Endothelial cell (in vitro differentiated cells): ENCODE measurements at places on chromosomes 3 and 15. TPM values are rescaled to one million over a fixed set of nuclear protein-coding genes. Genes with fewer than 3 reads are reported as not detected.

Gene GOLGA6B
- not detected for total RNA-seq

- no peaks in the 10 kb centered on the region for H3K36me3 ChIP-seq
- H3K4me3 ChIP-seq, result no peak overlapping the region
- no peaks in the 10 kb centered on the region for H3K27me3 ChIP-seq
Observed at GRCh38 chr15:72063186-72063585, 54.8 kb downstream of the MYO9A start.

DNA sequence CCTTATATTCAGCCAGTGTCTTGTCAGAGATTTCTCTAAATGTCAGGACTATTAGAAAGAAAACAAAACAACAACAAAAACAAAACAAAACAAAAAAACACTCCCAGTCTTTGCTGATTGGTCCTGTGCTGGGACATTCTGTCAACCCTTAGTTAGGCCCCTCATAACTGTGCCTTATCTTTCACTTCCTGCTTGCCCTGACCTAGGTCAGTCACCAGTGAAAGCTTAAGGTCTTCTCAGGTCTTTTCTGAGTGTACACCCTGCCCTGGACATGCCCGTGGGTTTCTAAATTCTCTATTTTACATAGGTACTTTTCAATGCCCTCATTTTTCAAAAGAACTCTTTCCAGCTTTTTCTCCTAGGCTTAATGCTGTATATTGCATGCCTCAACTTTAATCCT lies 454.1 kb downstream of the GRM7 start:
- peaks cover 2% of the 10 kb centered on the region for H3K27me3 ChIP-seq
- H3K27ac ChIP-seq, result no peak overlapping the region
- no peak overlapping the region for H3K4me3 ChIP-seq
- no peaks in the 10 kb centered on the region for H3K36me3 ChIP-seq
- DNase-seq, result no peak

GRCh38 chr3:42143440-42143839 lies 52.3 kb downstream of the TRAK1 start:
- peaks cover 3% of the 10 kb centered on the region for H3K27me3 ChIP-seq
- no peaks in the 10 kb centered on the region for H3K4me1 ChIP-seq
- DNase-seq, result no peak
- no peak overlapping the region for H3K27ac ChIP-seq
- no peak overlapping the region for H3K4me3 ChIP-seq

DNA sequence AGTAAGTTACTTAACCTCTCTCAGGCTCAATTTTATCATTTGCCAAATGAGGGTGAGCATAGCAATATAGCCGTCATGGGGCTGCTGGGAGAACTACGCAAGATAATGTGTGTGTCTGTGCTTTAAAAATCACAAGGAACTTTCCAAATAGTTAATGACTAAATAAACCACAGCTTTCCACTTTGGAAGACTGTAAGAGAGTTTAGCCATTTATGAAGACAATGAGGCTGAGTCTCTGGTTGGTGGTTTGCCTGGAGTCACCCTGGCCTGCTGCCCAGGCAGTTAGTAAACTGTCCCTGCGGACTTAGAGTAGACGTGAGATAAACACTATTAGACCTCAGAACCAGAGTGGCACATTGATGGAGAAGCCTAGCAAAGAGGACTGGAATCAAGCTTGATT lies 357.7 kb downstream of the CLSTN2 start:
- H3K27ac ChIP-seq, result no peak overlapping the region
- no peak overlapping the region for H3K4me3 ChIP-seq
- no peak for DNase-seq
- peaks cover 4% of the 10 kb centered on the region for H3K36me3 ChIP-seq

DNA sequence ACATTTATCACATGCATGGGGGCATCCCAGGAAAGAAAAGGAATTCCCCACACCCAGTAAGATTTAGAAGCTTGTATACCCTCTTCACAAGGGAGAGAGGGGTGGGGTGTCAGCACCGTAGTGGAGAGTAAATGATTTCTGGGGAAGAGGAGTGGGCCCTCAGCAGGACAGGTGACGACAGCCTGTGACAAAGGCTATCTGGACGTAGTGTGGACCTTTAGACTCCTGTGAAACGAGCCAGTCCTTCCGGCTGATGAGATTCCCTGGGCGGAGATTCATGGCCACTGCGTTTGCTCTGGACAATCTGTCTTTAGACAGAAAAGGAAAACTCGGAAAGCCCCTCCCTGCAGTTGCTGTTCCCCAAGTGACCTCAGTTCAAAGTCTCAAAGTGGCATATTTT lies 1.7 kb upstream of the FAM3D start:
- H3K27ac ChIP-seq, result no peak overlapping the region
- no peaks in the 10 kb centered on the region for H3K36me3 ChIP-seq
- H3K27me3 ChIP-seq, result peaks cover 7% of the 10 kb centered on the region
- H3K4me3 ChIP-seq, result no peak overlapping the region

DNA sequence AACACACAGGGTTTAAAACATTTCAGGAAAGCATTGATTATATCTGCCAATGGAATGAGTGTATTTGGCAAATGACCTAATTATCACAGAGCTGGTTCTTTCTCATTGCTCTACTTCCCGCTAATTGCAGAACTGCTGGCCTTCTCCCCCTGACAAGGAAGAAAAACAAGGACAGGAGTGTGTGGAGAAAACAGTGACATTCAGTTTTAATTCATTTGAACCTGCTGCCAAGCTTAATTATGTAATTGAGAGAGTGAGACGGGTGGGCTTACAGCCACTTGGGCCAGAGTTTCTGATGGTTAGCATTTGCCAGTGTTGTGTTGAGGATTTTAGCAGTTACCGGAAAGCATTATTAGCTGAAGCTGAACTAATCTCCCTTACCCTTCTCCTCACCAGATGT lies 301.4 kb downstream of the RBMS3 start:
- no peak for DNase-seq
- H3K27me3 ChIP-seq, result no peaks in the 10 kb centered on the region
- no peaks in the 10 kb centered on the region for H3K36me3 ChIP-seq
- H3K4me3 ChIP-seq, result no peak overlapping the region

- no peak overlapping the region for H3K4me3 ChIP-seq
- H3K36me3 ChIP-seq, result peaks cover 4% of the 10 kb centered on the region
- no peak overlapping the region for H3K27ac ChIP-seq
Observed at GRCh38 chr15:63466378-63467192, 37.8 kb upstream of the USP3 start.

GRCh38 chr3:184543843-184544512 lies 17.6 kb upstream of the EPHB3 start:
- H3K4me1 ChIP-seq, result peaks cover 8% of the 10 kb centered on the region
- peak overlapping the region; percentile 36 for H3K27ac ChIP-seq
- H3K36me3 ChIP-seq, result no peaks in the 10 kb centered on the region
- peaks cover 2% of the 10 kb centered on the region for H3K27me3 ChIP-seq
- no peak overlapping the region for H3K4me3 ChIP-seq
- peak; percentile 91 for DNase-seq

GRCh38 chr3:133268726-133269134 lies 131.1 kb upstream of the BFSP2 start:
- peaks cover 4% of the 10 kb centered on the region for H3K36me3 ChIP-seq
- H3K27ac ChIP-seq, result no peak overlapping the region
- no peak overlapping the region for H3K4me3 ChIP-seq
- H3K4me1 ChIP-seq, result peaks cover 13% of the 10 kb centered on the region
- no peak for DNase-seq

DNA sequence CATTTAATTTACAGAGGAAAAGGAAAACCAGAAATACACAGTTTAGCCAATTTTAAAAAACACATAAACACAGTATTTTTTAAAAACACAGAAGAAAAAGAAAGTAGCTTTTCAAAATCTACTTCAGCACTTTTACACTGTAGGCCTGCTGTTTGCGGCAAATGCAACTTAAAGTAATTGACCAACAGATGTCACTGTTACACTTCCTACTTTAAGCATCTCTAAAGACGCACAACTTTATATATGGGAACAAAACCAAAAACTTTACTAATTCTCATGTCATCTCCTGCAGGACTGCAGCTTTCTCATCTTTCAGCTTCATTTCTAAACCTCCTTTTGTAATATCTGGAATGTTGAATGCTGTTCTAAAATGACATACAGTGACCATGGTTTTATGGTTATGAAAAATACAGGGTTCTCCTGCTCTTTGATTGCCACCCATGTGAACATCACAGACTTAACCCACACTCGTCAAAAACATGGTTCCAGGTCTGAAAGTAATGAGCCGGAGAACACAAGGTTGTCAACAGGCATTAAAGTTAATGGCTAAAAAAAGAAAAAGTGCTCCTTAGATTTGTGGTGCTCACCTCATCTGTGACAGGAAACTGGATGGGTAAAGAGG lies 107.9 kb downstream of the FMN1 start:
- H3K4me1 ChIP-seq, result no peaks in the 10 kb centered on the region
- no peaks in the 10 kb centered on the region for H3K36me3 ChIP-seq
- DNase-seq, result no peak
- no peak overlapping the region for H3K27ac ChIP-seq

DNA sequence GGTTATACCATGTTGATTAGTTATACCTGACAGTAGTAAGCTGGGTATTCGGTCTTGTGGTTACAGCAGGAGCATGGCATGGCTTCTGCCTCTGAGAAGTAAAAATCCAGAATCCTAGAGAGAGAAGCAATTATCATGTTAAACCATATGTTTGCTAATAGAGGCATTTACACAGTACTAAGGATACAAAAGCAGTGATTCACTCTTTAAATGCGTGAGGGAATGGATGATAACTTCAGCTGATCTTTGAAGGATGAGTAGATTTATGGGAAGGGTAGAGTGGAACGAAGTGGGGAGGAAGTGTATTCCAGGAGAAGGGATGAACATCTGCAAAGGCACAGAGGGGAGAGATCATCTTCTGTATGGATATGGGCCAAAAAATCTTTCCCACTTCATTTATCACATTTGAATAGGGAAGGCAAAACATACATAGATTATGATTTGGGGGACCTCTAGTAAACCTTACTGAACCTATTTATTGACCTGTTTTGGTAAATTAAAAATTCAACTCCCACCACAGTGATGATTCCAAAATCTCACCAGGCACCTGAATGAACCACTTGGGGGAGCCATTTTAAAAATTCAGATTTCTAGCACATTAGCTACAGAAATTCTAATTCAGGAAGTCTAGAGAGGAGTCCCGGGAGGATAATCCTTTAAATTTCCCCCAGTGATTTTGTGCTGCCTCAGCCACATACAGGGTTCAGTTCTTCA lies 35.1 kb downstream of the IGSF10 start:
- H3K27me3 ChIP-seq, result no peaks in the 10 kb centered on the region
- H3K4me3 ChIP-seq, result no peak overlapping the region
- no peak for DNase-seq
- H3K36me3 ChIP-seq, result no peaks in the 10 kb centered on the region
- H3K4me1 ChIP-seq, result peaks cover 10% of the 10 kb centered on the region
- H3K27ac ChIP-seq, result no peak overlapping the region

DNA sequence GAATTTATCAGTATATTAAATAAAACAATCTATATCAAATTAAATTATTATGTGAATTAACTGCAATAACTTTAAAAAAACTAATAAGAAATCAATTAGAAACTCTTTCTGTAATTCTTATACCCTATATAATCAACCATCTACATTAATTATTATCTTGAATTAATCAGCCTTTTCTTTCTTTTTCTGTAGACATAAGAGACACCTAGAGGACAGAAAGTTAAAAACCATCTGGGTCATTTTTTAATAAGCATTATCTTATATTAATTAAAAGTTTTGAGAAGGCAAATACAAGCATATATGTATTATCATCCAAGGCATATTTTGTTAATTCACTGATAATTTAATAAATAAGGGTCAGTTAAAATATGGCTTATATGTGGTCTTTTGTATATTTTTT lies 24.2 kb upstream of the SLC25A26 start:
- H3K27ac ChIP-seq, result no peak overlapping the region
- no peak for DNase-seq
- peaks cover 5% of the 10 kb centered on the region for H3K4me1 ChIP-seq
- H3K36me3 ChIP-seq, result peaks cover 4% of the 10 kb centered on the region
- H3K4me3 ChIP-seq, result no peak overlapping the region

DNA sequence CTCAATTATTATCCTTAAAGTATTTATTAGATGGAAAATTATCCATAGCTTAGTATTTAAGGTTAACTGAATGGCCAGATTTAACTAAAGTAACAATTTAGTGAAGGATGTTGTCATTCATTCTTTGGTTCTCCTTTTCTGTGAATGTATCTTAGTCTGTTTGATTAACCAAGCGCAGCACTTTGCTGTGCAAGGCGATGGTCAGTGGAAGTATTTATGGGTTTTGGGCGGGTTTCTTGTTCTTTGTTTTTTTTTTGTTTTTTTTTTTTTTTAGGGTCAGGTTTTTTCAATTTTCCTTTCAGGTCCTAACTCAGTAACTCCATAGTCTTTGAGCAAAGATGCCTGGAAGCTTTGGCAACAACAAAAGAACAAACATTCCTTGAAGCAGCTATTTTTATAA lies 328.8 kb downstream of the PTPRG start:
- H3K27ac ChIP-seq, result no peak overlapping the region
- H3K27me3 ChIP-seq, result no peaks in the 10 kb centered on the region
- H3K4me3 ChIP-seq, result no peak overlapping the region
- no peaks in the 10 kb centered on the region for H3K36me3 ChIP-seq
- H3K4me1 ChIP-seq, result peaks cover 12% of the 10 kb centered on the region

GRCh38 chr3:132432639-132433038 lies 15.3 kb downstream of the DNAJC13 start:
- no peaks in the 10 kb centered on the region for H3K27me3 ChIP-seq
- no peak overlapping the region for H3K4me3 ChIP-seq
- no peak overlapping the region for H3K27ac ChIP-seq
- H3K36me3 ChIP-seq, result no peaks in the 10 kb centered on the region
- no peak for DNase-seq
- H3K4me1 ChIP-seq, result peaks cover 7% of the 10 kb centered on the region
